ENCODE measurements at places on chromosomes 13 and 19.

- peak; percentile 71 for DNase-seq
These were observed 81.8 kb downstream of the GGACT start for GRCh38 chr13:100506600-100507422.

DNA sequence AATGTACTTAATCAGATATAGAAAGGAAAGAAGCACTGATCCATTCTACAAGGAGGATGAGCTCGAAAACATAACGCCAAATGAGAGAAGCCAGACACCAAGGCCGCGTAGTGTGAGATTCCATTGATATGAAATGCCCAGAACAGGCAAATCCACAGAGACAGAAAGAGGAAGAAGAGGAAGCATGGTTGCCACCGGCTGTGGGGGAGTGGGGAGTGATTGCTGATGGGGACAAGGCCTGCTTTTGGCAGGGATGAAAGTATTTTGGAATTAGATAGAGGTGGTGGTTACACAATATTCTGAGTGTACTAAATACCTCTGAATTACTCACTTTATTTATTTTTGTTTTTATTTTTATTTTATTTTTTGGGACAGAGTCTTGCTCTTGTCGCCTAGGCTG, 50.2 kb upstream of the KLF2 start:
- DNase-seq, result no peak

- no peak for DNase-seq
These were observed 22.5 kb downstream of the CAB39L start for GRCh38 chr13:49421391-49421790.

DNA sequence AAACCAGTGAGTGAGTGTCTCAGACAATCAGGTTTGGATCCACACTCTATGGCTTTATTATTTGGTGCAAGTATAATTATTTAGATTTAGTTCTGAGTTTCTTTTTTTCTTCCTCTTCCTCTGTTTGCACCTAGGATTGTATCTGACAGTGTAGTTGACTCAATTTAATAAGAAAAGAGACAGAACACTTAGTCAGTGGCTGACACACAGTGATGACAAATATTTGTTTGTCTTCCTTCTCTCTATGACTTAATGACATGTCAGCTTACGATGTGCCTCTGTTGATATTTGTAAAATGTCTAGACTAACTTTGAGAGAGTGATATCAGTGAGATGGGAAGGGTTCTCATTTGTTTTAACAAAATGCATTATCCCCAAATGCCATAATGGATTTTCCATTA, 129.5 kb upstream of the SLC10A2 start:
- DNase-seq, result no peak

GRCh38 chr13:55001881-55002280, 1973.3 kb downstream of the OLFM4 start:
- no peak for DNase-seq

DNA sequence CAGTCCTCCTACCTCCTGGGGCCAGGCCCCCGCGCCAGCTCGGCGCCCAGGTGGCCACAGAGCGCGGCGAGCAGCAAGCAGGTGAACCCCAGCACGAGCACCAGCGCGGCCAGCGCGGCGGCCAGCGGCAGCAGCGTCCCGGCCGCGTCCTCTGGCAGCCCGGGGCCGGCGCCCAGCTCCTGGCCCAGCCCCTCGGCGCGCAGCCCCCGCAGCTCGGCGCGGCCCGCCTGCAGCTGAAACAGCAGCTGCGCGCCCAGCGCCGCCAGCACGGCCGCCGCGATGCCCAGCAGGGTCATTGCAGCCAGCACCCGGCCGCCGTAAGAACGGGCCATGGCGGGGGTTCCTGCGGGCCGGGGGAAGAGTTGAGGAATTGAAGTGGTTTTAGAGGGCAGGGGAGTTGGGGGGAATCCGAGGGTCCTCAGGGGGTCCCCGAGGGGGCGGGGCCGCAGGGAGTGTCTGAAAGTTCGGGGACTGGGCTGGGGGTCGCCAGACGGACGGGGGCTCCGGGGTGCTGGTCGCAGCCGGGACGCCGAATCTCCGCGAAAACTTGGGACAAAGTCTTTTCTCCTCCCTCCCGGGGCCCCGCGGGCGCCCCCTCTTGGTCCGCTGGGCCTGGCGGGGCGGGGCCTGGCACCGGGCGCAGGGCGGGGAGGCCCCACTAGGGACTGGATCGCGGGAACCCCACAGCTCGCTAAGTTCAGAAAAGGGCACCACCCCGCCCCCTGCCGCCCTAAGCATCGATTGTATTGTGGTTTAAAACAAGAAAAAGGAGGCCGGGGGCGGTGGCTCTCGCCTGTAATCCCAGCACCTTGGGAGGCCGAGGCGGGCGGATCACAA, at the start of gene TMEM221:
TSS of gene TMEM221 (minus strand) at position 538 of the 837 bp plus-strand sequence. CDS start at position 332, 206 bp downstream.
- peak; percentile 18 for DNase-seq

GRCh38 chr13:109355875-109356434, 430.4 kb downstream of the IRS2 start:
- no peak for DNase-seq

DNA sequence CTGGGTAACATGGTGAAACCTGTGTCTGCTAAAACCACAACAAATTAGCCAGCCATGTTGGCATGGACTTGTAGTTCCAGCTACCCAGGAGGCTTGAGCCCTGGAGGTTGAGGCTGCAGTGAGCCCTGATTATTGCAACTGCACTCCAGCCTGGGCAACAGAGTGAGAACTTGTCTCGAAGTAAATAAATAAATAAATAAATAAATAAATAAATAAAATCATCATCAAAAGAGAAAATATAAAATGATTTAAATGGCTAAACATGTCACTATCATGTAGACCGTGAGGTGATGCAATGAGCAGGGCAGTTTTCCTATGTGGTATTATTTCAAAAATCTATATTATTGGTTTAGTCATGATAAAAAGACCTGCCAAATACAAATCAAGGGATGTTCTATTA, 2074.3 kb downstream of the PCDH9 start:
- DNase-seq, result no peak

All from T-helper 2 cell (primary cell).